ENCODE measurements at places on chromosomes 6 and 20. TPM values are rescaled to one million over a fixed set of nuclear protein-coding genes. Genes with fewer than 3 reads are reported as not detected.

DNA sequence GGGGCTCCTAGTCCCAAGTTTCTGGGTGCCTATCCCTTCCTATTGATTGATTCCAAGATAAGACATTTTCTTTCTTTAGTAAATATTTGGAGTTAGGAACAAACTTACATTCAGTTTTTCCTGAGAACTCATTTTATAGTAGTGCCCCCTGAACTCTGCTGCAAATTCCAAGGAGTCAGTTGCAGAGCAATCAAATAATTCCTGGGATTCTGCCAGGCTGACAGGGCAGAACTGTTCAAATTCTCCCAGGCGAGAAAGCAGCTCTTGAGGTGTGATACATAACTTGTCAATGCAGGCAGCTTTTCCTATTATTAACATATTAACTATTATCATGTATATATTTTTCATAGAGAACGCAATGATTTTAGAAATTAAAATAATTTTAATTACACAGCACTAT, 15.9 kb upstream of the ZBTB24 start:
- no peak overlapping the region for H3K4me3 ChIP-seq
- H3K27me3 ChIP-seq: no peaks in the 10 kb centered on the region
- H3K36me3 ChIP-seq: no peaks in the 10 kb centered on the region
- DNase-seq: no peak

GRCh38 chr6:108942556-108943492, 94.6 kb downstream of the ARMC2 start:
- peak overlapping the region; percentile 96 for H3K27ac ChIP-seq
- H3K36me3 ChIP-seq: no peaks in the 10 kb centered on the region
- no peak for DNase-seq
- peaks cover 45% of the 10 kb centered on the region for H3K4me1 ChIP-seq

DNA sequence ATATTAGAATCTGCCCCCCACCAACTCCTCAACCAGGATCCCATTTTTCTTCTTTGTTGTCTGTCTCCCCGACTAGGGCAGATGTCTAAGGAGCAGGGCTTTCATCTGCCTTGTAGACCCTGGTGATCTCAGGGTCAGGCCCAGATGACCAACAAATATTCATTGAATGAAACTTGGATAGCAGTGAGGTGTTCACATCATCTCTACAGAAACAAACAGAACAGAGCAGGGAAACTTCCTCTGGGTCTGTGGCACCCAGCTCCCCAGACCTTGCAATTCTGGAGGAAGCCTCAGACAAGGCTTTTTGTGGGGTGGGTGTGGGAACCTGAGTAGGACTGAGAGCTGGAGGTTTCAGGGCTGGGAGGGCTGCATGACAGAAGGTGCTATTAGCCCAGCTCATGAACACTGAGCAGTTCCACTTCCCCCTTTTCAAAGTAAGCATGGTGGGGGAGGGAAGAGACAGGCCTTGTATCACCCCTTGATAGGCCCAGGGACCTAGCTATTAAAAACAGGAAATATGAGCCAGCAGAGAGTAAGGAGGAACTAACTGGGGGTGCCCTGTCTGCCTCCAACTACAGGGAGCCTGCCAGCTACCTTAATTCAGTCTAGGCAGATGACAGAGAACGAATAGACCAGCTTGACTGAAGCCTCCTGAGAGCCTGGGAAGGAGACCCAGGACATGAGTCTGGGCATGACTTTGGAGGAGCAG, 37.3 kb upstream of the TOP1 start:
- no peaks in the 10 kb centered on the region for H3K36me3 ChIP-seq
- peaks cover 3% of the 10 kb centered on the region for H3K4me1 ChIP-seq
- no peak overlapping the region for H3K4me3 ChIP-seq
- peak; percentile 75 for DNase-seq
- H3K27me3 ChIP-seq: peaks cover 3% of the 10 kb centered on the region

DNA sequence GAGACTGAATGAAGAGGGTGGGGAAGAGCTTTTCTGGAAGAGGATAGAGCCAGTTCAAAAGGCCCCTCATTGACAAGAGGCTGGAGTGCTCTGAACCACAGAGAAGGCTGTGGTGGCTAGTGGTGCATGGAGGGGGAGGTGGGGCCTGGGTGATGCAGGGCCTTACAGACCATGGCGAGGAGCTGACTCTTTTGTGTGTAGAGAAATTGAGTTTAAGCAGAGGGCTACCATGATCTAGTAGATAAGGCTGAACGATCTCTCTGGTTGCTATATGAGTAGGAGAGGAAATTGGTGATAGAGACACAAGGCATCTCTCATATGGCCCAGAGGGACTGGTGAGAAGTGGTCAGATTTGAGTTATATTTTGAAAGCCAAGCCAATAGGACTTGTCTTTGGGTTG, 137.6 kb downstream of the UST start:
- no peak overlapping the region for H3K4me3 ChIP-seq
- H3K4me1 ChIP-seq: peaks cover 12% of the 10 kb centered on the region
- H3K36me3 ChIP-seq: no peaks in the 10 kb centered on the region
- no peaks in the 10 kb centered on the region for H3K27me3 ChIP-seq
- H3K27ac ChIP-seq: no peak overlapping the region
- no peak for DNase-seq

DNA sequence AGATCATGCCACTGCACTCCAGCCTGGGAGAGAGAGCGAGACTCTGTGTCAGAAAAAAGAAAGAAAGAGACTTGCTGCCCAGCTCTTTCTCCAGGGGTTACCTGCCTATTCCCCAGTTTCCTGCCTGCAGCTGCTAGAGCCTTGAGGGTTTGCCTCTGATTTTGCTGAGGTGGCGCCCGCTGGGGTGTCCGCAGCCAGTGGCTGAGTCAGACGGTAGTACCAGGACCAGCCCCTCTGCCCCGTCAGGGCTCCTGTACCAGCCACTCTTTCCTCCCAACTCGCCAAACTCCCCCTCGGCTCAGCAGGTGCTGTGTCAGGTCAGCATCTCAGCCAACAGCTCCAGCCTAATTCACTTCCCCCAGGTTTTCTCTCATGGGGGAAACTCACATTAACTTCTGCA, 7.4 kb upstream of the LSM14B start:
- no peak for DNase-seq
- H3K4me3 ChIP-seq: no peak overlapping the region
- H3K27me3 ChIP-seq: peaks cover 47% of the 10 kb centered on the region
- no peak overlapping the region for H3K27ac ChIP-seq
- H3K4me1 ChIP-seq: peaks cover 28% of the 10 kb centered on the region
- no peaks in the 10 kb centered on the region for H3K36me3 ChIP-seq

- no peaks in the 10 kb centered on the region for H3K27me3 ChIP-seq
- no peak overlapping the region for H3K27ac ChIP-seq
- H3K36me3 ChIP-seq: peaks cover 44% of the 10 kb centered on the region
- DNase-seq: no peak
- peaks cover 42% of the 10 kb centered on the region for H3K4me1 ChIP-seq
Observed at GRCh38 chr6:41653691-41654090, 15.4 kb downstream of the MDFI start.

DNA sequence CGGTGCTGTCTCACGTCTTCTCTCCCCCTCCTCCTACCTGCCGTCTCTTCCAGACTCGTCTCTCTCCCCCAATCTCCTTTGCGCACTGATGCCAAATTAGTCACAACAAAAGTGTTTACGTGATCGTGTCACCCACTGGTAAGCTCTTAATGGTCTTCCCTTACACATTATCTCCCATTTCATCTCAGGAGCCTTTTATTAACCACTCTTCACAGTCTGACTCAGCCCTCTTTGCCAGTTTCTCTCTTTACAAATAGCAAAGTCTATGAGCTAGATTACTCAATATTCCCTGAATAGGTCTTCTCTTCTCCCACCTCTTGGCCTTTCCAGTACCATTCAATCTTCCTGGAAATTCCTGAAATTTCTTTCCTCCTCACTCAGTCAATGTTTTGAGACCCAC, 247.0 kb downstream of the ESR1 start:
- no peaks in the 10 kb centered on the region for H3K27me3 ChIP-seq
- no peak overlapping the region for H3K27ac ChIP-seq
- no peaks in the 10 kb centered on the region for H3K4me1 ChIP-seq
- H3K36me3 ChIP-seq: no peaks in the 10 kb centered on the region
- no peak for DNase-seq

DNA sequence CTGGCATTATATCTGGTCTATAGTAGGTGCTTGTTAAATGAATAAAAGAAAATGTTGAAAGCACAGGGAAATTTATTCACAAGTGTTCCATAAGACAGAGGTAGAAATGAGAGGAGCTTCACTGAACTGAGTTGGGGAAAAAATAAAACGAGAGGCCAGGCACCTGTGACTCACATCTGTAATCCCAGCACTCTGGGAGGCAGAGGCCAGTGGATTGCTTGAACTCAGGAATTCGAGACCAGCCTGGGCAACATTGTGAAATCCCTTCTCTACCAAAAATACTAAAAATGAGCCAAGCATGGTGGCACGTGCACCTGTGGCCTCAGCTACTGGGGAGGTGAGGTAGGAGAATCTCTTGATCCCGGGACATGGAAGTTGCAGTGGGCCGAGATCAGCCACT, 28.1 kb upstream of the IBTK start:
- H3K27me3 ChIP-seq: no peaks in the 10 kb centered on the region
- no peaks in the 10 kb centered on the region for H3K4me1 ChIP-seq
- no peak overlapping the region for H3K27ac ChIP-seq
- H3K36me3 ChIP-seq: no peaks in the 10 kb centered on the region
- no peak for DNase-seq

GRCh38 chr6:38599966-38600550, 39.7 kb downstream of the BTBD9 start:
- H3K4me1 ChIP-seq: no peaks in the 10 kb centered on the region
- no peaks in the 10 kb centered on the region for H3K27me3 ChIP-seq
- H3K4me3 ChIP-seq: no peak overlapping the region
- H3K27ac ChIP-seq: no peak overlapping the region
- DNase-seq: no peak

DNA sequence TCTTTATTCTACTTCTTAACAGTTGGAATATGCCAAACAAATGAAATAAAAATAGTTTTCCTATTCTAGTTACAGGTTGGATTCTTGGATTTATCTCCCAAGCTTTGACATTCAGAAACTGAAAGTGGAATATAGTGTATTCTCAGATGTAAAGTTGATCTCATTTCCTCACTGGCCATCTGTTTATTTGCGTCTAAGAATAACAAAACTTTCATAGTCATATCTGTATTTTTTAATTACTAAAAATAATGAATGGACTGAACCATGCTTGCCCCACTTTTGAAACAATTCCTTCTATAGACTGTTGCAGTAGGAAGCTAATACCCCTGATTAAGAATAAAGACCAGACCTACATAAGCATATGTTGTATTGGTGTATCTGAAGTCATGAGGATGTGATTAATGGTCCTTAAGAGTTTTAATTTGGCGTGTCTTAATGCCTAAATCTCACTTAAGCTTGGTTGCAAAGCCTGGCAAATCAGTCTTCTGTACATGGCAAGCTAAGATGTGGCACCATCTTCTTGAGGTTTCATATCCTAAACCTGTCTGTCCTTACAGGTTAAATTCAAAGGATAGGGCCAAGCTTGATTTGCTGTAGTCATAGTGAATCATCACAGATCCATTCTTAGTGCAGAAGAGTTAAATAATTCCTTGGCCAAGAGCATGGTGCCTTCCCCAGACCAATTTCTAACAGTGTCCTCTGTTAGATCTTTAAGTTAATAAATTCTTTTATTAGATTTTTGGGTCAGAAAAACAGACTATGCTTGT, 58.9 kb downstream of the FOXO3 start:
- no peak overlapping the region for H3K4me3 ChIP-seq
- no peaks in the 10 kb centered on the region for H3K27me3 ChIP-seq

DNA sequence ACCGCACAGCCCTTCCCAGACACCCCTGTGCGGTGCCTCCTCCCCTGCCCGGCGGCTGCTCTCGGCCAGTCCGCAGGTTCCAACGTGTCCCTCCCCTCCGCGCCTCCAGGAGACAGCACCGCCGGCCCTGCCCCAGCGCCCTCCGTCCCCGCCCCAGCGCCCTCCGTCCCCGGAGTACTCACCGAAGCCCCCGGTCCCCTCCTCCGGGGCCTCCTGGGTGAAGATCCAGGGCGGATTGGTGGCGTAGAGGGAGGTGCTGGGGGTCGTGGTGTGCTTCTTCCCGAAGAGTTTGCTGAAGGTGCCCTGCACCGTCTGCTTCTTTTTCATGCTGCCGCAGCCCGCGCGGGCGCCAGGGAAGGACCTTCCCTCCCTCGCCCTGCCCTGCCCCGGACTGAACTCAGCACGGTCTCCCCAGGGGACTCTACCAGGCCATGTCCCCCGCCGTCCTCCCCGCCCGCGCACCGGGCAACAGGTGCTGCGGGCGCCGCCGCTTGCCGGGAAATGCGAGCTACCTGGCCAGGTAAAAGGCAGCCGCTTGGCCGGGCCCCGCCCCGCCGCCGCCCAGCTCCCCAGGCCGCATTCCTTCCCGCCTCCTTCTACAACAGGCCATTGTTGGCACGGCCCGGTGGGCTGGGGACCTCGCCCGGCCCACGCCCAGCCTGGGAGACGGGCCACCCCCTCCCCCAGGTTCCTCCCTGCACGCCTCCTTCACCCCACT, at the start of gene C6orf132:
Gene C6orf132 (minus strand): TSS at position 503 of the 718 bp plus-strand sequence. CDS start 176 bp downstream, at position 327.
- H3K27ac ChIP-seq: no peak within 1 kb of the TSS
- H3K36me3 ChIP-seq: no peaks in the 10 kb centered on the region
- H3K27me3 ChIP-seq: peaks cover 32% of the 10 kb centered on the region
- DNase-seq: no peak
- peaks cover 14% of the 10 kb centered on the region for H3K4me1 ChIP-seq
- peak within 1 kb of the TSS; percentile 37 for H3K4me3 ChIP-seq

- no peaks in the 10 kb centered on the region for H3K27me3 ChIP-seq
- no peaks in the 10 kb centered on the region for H3K36me3 ChIP-seq
- H3K27ac ChIP-seq: no peak overlapping the region
- no peaks in the 10 kb centered on the region for H3K4me1 ChIP-seq
- DNase-seq: no peak
- no peak overlapping the region for H3K4me3 ChIP-seq
Observed at GRCh38 chr6:22940581-22941290, 371.4 kb downstream of the HDGFL1 start.

GRCh38 chr20:63230800-63231268, 4.9 kb upstream of the BIRC7 start:
- no peak overlapping the region for H3K4me3 ChIP-seq
- H3K36me3 ChIP-seq: no peaks in the 10 kb centered on the region
- DNase-seq: peak; percentile 88
- peak overlapping the region; percentile 16 for H3K27ac ChIP-seq

GRCh38 chr6:121338956-121339355, 4.7 kb upstream of the TBC1D32 start:
- H3K36me3 ChIP-seq: no peaks in the 10 kb centered on the region
- no peak overlapping the region for H3K4me3 ChIP-seq
- H3K27me3 ChIP-seq: no peaks in the 10 kb centered on the region

GRCh38 chr6:135936606-135937005, 85.1 kb downstream of the PDE7B start:
- DNase-seq: peak; percentile 86
- peaks cover 23% of the 10 kb centered on the region for H3K4me1 ChIP-seq
- no peaks in the 10 kb centered on the region for H3K27me3 ChIP-seq
- H3K36me3 ChIP-seq: no peaks in the 10 kb centered on the region
- H3K4me3 ChIP-seq: no peak overlapping the region
- peak overlapping the region; percentile 77 for H3K27ac ChIP-seq

Gene RBBP9
- total RNA-seq: 13.3 TPM

Gene RIPPLY2
- total RNA-seq: not detected

Gene PKHD1
- total RNA-seq: 11.1 TPM

Gene MRPS26
- 46.1 TPM for total RNA-seq

Gene SYCP2L
- 2.6 TPM for total RNA-seq

Gene BPIFA1
- not detected for total RNA-seq

Gene PHACTR3
- total RNA-seq: 7.0 TPM

Gene IL17F
- not detected for total RNA-seq
